ENCODE measurements at places on chromosomes 3 and 15.

- DNase-seq = no peak
Measured at GRCh38 chr3:66376568-66376967, 124.3 kb downstream of the LRIG1 start.

- no peak for DNase-seq
Measured at GRCh38 chr3:171420667-171421066, 39.5 kb downstream of the TNIK start.

DNA sequence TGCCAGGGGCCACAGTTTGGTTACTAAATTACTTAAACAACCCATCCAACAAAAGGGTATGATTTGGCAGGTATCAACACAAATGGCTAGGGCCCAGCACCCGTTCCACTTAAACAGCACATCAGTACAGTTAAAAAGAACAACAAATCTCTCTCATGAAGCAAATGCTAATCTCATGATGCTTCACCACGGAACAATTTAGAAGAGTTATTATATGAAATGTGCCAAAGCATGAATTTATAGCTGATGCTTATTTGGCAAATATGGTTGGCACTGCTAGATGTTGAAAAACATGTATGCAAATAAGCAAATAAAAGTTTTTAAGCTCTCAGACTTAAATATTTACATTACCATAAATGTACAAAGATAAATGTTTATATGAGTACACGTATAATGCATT lies 2.3 kb downstream of the PEAK1 start:
- no peak for DNase-seq

DNA sequence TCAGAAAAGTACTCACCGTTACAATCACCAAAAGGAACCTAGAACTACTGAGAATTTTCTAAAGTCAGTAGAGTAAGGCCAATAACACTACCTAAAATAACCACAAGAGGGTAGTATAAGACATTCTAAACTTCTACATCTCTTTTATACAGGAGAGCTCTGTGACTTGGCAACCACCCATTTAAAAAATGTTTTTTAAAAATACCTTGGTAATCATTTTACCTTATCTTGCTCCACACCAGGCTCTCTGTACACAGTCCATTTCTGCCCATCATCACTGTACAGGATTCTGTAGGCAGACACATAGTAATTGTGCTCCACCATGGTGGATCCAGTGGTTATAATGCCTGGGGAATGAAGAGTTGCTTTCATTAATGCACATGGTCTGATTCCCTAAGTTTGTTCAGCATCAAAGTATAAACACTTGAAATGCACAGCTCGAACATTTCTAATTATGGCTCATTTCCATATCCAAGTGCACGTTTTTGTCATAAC lies 54.5 kb downstream of the ST3GAL6 start:
- peak; percentile 74 for DNase-seq

GRCh38 chr3:169966951-169967915 lies 626 bp downstream of the SEC62 start:
- DNase-seq = peak; percentile 64

DNA sequence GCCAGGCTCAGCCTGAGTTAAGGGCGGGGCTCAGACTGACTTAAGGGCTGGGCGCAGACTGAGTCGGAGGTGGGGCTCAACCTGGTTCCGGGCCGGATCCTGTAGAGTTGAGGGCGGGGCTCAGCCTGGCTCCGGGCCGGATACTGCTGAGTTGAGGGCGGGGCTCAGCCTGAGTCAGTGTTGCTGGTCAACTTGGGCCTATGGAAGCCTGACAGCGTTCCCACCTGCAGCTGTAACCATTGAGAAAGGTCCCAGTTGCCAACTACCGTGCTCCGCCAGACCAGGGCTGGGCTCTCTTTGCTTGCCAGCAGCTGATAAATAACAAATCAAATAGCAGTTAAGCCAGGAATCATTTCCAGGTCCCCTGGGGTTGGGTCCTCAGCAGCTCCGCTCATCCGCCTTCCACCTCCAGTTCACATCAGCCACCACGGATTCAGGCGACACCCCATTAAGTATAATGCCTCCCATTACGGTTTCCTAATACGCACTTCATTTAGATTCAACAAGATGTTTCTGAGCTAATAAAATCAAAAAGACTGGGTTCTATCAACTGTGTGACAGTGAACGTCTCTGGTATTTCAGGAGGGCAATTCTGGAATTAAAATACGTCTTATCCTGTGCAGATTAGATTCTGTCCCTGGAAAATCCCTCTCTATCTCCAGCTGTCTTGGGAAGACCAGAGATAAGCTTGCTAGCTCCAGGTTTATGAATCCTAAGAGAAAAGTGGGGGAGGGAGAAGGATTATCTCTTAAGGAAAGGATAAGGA lies 7.3 kb downstream of the GRIP2 start:
- DNase-seq = no peak

DNA sequence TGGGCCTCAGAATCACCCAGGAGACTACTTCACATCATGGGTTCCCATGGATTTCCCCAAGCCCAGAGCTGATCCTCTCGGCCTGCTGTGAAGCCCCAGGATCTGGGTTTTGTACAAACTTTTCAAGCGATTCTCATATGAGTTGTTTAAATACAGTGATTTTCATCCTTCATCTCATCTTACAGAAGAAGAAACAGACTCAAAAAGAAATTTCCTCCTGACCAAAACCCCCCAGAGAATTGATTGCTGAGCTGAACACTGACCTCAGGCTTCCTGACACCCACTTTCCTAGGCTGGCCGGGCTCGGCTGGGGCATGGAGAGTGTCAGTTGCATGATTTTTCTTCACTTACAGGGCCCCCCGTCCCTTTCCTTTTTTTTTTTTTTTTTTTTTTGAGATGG lies 60.3 kb downstream of the BDH1 start:
- DNase-seq = no peak

DNA sequence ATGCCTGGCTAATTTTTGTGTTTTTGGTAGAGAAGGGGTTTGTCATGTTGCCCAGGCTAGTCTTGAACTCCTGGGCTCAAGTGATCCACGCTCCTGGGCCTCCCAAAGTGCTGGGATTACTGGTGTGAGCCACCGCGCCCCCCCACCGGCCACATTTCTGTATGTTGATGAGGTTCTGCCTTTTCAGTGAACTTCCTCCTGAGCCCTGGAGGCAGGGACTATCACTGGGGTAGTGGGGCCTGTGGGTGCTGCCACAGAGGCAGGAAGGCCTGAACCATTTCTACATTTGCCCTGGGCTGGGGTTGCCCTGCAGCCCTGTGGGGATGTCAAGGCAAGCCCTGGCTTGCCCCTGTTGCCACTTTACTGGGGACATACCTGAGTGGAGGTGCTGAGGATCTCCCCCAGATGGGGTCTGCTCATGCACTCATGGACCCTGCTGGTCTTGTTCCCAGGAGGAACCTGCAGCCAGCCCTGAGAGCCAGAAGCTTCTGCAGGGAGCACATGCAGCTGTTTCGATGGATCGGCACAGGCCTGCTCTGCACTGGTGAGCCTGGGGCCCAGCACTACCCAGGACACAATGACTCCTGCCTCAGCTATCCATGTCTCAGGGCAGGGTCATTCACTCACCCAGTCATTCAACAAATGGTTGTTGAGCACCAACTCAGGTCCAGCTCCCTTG lies 5.7 kb downstream of the SLC28A1 start:
- DNase-seq = no peak

DNA sequence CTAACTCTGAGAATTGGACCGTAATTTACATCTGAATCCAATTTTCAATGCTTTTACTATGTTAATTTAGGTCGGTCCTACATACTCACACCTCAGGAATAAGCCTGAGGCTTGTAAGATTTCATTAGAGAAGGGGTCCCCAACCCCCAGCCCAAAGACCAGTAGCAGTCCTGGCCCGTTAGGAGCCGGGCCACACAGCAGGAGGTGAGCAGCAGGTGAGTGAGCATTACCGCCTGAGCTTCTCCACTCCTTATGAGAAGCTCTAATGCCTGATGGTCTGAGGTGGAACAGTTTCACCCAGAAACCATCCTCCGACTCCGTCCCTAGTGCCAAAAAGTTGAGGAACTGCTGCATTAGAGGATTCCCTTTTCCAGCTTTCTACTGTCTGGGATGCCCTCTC lies 757.3 kb downstream of the SI start:
- DNase-seq = no peak

DNA sequence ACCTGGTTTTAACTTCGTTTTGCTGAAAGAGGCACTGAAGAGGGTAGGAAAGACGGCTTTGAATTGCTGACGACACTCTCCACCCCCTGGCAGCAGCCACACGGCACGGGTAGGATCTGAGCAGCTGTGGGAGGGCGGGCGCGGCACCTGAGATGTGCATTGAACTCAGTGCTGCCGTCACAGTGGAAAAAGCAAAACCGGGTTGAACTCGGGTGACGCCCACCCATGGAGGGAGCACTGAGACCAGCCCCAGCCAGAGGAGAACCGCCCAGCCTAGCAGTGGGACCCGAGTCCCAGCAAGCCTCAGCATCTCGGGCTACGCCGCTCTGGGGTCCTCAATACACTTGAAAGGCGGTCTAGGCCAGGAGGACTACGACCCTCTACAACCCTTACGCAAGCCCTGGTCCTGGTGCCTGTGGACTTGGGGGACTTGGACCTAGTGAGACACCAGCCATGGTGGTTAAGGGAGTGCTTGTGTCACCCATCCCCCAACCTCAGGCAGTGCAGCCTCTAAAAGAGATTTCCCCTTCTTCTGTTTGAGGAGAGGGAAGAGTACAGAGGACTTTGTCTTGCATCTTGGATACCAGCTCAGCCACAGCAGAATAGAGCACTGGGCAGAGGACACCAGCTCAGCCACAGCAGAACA lies 50.0 kb upstream of the RPL35A start:
- DNase-seq = no peak

GRCh38 chr15:80456517-80457492 lies 52.6 kb downstream of the ARNT2 start:
- no peak for DNase-seq

DNA sequence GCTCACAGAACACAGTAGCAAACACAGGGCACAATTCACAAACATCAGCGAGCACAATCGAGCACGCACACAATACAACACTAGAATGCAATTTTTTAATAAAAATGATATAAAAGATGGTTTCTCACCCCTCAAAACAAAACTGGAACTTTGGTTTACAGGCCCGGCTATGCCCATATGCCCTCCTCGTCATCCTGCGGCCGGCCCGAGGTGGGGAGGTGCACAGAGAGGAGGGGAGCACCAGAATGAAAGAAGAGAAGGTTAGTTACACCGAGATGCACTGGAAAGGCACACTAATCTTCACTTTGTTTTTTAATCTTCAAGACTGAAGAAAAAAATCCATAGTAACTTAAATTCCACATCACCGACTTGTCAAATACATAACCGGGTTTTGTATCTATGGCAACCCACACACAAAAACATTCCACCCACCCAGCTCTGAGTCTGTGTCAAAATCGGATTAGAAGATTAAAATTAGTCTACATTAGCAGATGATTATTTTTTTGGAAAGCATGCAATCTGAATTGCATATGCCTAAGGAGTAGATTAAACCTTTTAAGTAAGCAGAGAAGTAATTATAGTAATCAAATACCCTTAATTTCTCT lies 196.7 kb upstream of the WNT5A start:
- DNase-seq = no peak

All from AML-193 (cell line).